Tongue (tissue), 3 donors: ENCODE measurements at places on chromosomes 4 and X.

DNA sequence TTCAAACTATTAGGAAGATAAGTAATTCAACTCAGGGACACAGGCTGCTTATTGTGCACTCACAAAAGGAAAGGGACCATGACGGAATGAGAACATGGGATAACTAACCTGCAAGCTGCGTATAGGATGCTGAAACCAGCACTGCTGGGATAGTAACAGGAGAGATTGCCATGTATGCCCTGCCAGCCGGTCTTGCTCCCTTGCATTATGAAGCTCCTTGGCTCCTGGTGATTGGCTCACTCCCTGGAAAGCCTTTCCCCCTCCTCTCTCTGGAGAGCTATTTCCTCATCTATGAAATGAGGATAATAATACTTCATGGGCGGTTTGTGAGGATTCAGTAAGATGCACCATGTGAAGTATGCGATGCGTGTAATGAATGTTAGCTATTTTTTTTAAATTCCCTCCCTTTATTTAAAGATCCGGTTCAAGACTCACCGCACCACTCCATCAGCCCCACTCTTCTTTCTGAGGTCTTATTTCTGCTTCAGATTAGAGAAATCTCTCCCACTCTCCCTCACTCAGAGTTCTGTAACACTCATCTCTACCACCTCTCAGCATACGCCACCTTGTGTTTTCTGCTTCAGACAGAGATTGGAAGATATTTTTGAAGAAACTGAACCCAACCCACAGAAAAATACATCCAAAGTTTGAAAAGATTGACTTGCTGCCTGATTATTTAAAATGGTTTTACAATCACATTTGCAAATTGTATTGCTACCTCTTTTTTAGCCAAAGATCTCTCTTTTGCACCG lies 18.4 kb downstream of the MSMO1 start:
- no peak for DNase-seq

- no peak for DNase-seq
These were observed 89.3 kb upstream of the MAML3 start for GRCh38 chr4:140243278-140243753.

DNA sequence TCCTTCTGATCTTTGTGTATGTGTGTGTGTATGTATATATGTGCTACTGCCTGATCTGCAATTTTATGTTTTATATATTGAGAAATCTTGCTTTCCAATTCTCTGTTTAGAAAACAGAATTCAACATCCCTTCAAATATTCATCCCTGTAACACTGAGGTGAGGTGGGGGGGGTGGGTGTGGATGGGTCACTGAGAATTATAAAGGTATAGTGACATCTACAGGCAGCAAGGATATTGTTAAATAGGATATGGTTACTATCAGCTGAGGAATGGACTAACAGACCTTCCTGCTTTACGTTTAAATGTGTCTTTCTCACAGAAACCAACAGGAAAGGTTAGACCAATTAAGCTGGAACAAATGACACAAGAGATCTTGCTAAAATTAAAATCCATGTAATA lies 19.0 kb upstream of the MAGEB2 start:
- no peak for DNase-seq

DNA sequence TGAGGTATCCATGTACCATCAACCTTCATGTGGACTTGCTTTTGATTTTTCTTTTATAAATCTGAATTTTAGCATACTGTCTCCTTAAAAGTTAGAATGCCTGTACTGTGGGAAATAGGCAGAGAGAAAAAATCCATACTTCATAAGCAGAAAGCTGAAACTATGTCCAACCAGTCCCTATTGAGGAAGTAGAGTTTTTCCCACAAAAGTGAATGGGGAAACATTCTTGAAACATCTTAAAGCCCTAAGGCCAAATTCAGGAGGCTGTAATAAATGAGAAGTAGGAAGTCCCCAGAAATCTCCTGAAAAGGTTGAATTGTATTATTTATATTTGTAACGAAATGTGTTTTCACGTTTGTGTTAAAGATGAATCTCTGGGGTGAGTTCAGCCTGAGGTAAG lies 56.3 kb downstream of the ENOX2 start:
- no peak for DNase-seq

- no peak for DNase-seq
These were observed 24.3 kb downstream of the LEF1 start for GRCh38 chr4:108144451-108144850.

GRCh38 chr4:144141493-144141892 lies 975 bp upstream of the GYPA start:
- DNase-seq = no peak

DNA sequence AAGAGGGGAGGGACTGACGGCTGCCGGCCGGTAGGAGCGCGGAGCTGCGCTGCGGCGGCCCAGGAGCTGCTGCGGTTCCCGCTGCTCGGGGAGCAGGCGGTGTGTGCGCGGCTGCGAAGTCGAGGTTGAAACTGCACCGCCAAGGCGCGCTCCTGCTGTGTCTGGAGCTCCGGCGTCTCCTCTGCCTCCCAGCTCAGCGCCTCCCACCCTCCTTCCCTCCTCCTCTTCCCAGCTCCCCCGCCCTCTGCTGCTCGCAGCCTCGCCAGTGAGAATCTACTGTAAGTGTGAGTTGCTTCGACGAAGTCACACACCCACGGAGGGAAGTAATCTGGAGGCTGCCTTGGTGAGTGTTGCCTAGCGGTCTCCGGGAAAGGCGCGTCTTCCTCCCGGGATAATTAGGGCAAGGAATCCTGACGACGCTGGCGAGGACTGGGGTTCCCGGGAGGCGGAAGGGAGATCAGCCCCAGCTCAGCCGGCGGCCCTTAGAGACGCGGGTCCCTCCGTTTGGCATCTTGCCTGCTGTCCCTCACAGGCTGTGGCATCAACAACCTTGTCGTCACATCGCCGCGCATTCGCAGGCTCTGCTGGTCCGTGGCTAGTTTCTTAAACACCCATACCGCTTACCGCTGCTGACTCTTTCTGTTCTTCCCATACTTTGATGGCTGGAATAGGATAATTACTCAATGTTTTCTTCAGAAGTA lies at the start of gene EPHA5:
TSS of gene EPHA5 (minus strand) at position 159 of the 701 bp plus-strand sequence. CDS start 747 bp downstream, outside the sequence.
- peak; percentile 87 for DNase-seq

DNA sequence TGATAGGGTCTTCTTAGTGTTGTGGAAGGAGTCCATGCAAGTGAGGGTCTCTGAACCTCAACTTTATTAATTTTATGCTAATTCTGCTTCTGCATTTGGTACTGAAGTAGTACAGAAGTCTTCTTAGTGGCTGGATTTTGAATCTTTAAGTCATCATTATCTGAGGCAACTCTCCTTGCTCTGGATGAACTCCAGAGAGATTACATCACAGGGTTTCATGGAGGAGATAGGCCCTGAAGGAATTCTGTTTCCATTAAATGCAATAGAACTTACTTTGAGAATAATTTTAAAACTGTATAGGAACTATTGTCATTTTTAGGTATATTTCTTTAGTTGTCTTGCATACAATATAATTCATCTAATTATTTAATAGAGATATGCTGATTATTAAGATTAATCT lies 451.2 kb downstream of the FAT4 start:
- no peak for DNase-seq

GRCh38 chrX:130028196-130028595 lies 45.8 kb downstream of the BCORL1 start:
- peak; percentile 1 for DNase-seq

- DNase-seq = no peak
These were observed 81.6 kb downstream of the GK start for GRCh38 chrX:30734782-30735181.

DNA sequence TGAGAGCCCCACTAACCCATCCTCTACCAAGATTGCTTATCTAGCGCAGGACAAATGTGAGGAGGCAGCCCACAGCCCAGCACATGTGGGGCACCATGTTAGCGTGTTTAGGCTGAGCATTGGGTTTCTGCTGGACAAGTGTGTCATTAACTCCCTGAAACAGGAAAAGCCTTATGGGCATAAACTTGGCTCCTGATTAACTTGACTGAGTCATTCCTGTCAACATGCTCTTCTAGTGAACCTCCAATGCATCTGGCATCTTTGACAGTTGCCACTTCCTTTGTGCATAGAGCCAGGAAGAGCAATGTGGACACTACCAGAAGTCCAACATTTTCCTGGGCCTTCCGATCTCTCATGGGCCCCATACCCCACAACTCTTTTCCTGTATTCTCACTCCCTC lies 2.5 kb downstream of the SPIN2A start:
- no peak for DNase-seq

- no peak for DNase-seq
These were observed 15.3 kb downstream of the HAND2 start for GRCh38 chr4:173514641-173515217.

GRCh38 chrX:34379891-34380290 lies 247.8 kb upstream of the FAM47A start:
- no peak for DNase-seq

DNA sequence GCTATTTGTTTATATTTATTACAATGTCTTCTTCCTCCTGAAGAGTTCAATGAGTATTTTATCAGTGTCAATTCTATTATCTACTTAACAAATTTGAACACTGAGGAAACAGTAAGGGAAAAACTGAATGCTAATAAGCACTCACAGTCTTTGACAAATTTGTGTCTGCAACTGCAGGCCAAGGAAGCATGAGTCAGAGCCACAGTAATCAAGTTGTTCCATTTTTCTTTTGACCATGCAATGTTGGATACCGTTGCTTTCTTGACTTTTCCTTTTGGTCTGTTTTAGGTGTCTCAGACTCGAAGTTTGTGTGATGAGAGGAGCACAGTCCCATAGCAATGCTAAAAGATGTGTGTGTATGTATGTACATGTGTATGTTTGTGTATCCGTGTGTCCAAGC lies 359.6 kb downstream of the IL1RAPL1 start:
- no peak for DNase-seq

GRCh38 chr4:119264743-119265142 lies 52.2 kb downstream of the USP53 start:
- no peak for DNase-seq
